ENCODE measurements at places on chromosomes 3 and 15.
A peak's percentile ranks its signal among the peaks of the same experiment; 100 is the strongest.

- DNase-seq: no peak
Measured at GRCh38 chr3:133047980-133048379, 9.8 kb downstream of the TMEM108 start.

DNA sequence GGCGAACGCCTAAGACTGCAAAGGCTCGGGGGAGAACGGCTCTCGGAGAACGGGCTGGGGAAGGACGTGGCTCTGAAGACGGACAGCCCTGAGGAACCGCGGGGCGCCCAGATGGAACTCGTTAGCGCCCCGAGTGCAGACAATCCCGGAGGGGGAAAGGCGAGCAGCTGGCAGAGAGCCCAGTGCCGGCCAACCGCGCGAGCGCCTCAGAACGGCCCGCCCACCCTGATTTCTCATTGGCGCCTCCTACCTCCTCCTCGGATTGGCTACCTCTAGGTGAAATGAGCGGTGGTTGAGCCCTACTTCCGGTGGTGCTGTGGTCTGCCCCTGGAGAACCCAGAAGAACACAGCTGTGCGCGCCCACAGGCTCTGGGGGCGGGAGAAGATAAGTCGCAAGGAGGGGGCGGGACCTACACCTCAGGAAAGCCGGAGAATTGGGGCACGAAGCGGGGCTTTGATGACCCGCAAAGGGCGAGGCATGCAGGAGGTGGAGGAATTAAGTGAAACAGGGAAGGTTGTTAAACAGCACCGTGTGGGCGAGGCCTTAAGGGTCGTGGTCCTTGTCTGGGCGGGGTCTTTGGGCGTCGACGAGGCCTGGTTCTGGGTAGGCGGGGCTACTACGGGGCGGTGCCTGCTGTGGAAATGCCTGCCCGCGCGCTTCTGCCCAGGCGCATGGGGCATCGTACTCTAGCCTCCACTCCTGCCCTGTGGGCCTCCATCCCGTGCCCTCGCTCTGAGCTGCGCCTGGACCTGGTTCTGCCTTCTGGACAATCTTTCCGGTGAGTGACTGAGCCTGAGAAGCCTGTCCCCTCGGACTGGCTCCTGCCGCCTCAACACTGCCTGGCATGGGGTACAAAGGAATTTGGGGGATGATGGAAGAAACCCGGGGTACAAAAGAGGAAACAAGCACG, at the start of gene OGG1:
Gene OGG1, plus strand, starts transcription at position 308 of the 911 bp plus-strand sequence. Its CDS starts 335 bp downstream, at position 643.
- DNase-seq: peak; percentile 98

DNA sequence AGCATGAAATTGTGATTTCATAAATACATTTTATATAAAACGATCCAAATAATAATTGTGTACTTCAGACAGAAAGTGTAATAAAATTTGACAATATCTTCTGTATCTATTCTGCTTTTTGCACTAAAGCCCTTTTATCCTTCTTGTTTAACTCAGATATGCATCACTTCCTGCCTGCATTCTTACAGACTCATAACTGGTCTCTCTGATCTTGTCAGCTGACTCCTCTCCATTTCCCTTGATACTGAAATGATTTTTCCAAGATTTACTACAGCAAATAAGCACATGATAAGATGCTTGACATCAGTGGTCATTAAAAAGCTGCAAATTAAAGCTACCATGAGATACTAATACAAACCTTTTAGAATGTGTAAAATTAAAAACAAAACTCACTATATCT, 25.3 kb upstream of the SI start:
- no peak for DNase-seq

- no peak for DNase-seq
Measured at GRCh38 chr15:77983091-77983707, 94.3 kb downstream of the TBC1D2B start.

DNA sequence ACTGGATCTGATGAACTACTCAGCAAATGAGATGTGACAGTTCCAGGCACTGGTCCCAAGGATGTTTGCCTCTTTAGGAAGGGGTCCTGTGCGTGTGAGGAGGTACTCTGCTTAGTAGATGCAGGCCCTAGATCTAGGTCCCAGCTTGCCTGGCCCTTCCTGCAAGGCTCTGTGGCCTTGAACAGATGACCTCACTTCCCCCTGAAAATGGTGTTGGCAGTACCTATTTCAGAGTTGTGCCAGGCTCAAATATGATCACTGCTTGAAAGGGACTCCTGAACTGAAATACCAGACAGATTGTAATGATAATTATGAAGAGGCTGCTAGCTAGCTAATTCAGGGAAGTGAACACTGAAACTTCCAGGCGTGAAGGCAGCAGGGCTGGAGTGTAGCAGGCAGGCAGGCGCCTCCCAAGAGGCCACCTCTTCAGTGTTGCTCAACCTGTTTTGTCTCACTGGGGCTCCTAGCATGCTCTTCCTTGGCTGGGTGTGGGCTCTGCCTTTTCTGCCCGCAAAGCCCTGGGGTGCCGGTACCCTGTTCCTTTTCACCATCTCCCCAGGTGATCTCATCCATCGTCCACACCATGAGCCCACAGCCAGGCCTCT, 24.1 kb upstream of the CPNE9 start:
- no peak for DNase-seq

- no peak for DNase-seq
Measured at GRCh38 chr3:117754841-117755240, 1045.3 kb downstream of the TUSC7 start.

- DNase-seq: no peak
Measured at GRCh38 chr3:114873591-114873990, 273.5 kb downstream of the ZBTB20 start.

- DNase-seq: no peak
Measured at GRCh38 chr15:52421029-52421428, 107.7 kb downstream of the MYO5A start.

DNA sequence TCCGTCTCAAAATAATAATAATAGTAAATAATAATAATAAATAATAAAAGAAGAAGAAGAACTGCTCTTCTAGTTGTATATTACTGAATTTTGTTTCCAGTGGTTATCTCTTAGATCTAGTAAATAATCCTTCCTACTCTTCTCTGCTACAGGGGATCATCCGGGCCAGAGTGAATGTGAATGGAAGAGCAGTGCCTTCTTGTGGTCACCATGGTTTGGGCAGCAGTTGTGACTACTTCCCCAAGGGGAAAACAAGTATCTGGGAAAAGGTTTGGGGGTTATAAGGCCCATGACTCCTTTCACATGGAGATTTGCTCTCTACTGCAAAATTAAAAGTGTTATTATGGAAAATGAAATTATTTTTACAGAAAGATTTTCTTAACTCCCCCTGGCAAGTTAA, 5.5 kb upstream of the OR5K1 start:
- no peak for DNase-seq

- no peak for DNase-seq
Measured at GRCh38 chr3:17806201-17806600, 63.8 kb upstream of the TBC1D5 start.

DNA sequence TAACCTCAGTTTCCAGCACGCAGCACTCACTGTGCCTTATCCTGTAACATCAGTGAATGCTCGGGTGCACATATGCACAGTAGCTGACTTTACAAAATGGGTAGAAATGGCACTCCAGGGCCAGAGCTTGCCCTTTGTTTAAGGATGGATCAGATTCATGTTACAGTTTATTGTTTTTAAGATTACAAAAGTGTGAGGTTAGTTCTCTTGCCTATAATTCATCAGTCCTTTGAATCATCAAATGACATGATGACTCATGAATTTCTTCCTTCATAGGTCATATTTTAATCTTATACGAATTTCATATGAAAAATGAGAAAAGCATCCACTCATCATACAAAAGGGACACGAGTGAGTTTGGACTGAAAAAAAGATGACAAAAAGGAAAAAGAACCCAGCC, 545.3 kb downstream of the GBE1 start:
- DNase-seq: no peak

- no peak for DNase-seq
Measured at GRCh38 chr3:25170021-25170420, 258.0 kb upstream of the RARB start.

- DNase-seq: no peak
Measured at GRCh38 chr3:25173606-25174005, 254.5 kb upstream of the RARB start.

Data from pancreas (tissue), 10 donors.